ENCODE measurements at places on chromosomes 5 and 9. TPM values are rescaled to one million over a fixed set of nuclear protein-coding genes. Genes with fewer than 3 reads are reported as not detected.
A peak's percentile ranks its signal among the peaks of the same experiment; 100 is the strongest.

GRCh38 chr5:672329-673160 is 20.6 kb downstream of the TPPP start:
- DNase-seq = peak; percentile 35
- H3K27ac ChIP-seq = no peak overlapping the region
- H3K36me3 ChIP-seq = no peaks in the 10 kb centered on the region
- no peaks in the 10 kb centered on the region for H3K4me1 ChIP-seq

- peaks cover 2% of the 10 kb centered on the region for H3K36me3 ChIP-seq
- peak overlapping the region; percentile 54 for H3K4me3 ChIP-seq
Measured at GRCh38 chr9:35079041-35079425, 709 bp downstream of the FANCG start.

DNA sequence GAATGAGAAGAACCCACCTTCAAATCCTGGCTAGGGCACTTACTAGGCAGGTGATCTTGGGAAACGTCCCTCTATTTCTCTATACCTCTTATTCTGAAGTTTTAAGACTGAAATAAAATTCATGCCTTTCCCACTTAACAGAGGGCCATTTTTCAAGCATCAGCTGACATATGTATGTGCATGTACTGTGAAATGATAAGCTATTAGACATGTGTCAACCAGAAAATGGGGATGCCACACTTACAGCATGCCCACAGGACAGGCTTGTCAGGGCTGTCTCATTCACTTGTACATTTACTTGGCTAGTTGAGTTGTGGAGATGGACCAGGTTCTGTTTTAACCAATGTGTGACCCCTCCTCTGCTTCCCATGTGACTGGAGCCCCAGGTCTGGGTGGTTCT is 78.5 kb downstream of the C9orf152 start:
- no peak overlapping the region for H3K27ac ChIP-seq
- no peaks in the 10 kb centered on the region for H3K27me3 ChIP-seq
- no peaks in the 10 kb centered on the region for H3K36me3 ChIP-seq
- H3K4me1 ChIP-seq = peaks cover 42% of the 10 kb centered on the region
- no peak overlapping the region for H3K4me3 ChIP-seq
- no peak for DNase-seq

DNA sequence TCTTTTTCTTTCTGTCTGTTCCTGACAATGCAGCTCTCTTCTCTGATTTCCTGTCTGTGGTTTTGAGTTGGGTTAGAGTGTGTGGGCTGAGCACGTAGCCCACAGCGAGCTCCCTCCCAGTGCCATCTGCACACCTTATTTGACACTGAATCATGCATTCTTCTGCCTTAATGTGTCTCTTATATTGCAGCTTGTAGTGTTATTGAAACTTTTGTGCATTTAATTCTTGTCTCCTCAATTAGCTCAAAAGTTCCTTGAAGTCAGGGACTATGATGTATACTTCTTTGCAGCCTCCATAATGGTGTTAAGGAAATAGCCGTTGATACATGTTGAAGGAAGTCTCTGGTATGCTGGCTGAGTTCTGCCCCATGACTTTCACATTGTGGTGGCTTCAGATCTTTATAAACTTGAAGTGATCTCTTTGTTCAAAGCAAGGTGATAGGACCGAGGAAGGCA is 576.2 kb upstream of the CLINT1 start:
- H3K4me1 ChIP-seq = peaks cover 15% of the 10 kb centered on the region
- DNase-seq = no peak
- H3K27ac ChIP-seq = no peak overlapping the region
- no peak overlapping the region for H3K4me3 ChIP-seq
- H3K27me3 ChIP-seq = no peaks in the 10 kb centered on the region

CDHR2 gene
- 0.12 TPM for polyA plus RNA-seq

GRCh38 chr5:95283761-95284571 is 928 bp downstream of the MCTP1 start:
- H3K4me3 ChIP-seq = peak overlapping the region; percentile 52
- peaks cover 14% of the 10 kb centered on the region for H3K4me1 ChIP-seq
- H3K27me3 ChIP-seq = peaks cover 83% of the 10 kb centered on the region
- peak; percentile 29 for DNase-seq

FBXO10 gene
- polyA plus RNA-seq = not detected

DNA sequence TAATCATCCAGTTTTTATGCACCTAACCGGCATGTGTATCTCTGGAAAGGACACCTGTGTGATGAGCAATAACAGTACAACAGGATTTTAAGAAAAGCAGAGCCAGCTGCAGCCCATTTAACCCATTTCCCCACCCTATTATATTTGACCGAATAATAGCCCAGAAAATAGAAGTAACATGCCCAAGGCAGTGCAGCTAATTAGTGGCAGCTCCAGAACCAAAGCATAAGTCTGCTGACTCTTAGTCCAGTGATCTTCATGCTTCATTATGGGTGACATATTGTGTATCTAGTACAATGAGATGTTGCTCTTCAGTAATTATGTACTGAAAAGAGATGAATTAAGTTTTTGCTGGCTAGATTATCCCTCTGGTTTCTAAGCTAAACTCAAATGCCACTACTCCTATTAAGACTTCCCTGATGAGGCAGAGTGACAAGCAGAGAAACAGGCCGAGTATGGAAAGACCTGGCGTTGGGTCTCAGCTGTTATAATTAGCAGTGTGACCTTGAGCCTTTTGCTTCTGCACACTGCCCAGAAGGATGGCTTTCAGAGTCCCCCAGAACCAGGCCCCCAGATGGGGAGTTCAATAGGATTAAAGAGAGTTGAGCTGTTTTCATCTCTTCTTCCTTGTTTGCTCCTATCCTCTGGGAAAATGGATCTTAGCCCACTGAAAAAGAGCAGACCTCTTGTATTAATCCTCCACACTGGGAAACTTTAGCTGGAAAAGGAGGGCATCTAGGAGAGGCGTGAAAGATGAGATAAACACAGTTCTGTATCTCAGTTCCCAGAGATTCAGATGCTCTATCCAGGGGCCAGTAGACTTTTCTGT is 10.8 kb upstream of the C1QTNF3 start:
- H3K27ac ChIP-seq = no peak overlapping the region
- H3K4me3 ChIP-seq = no peak overlapping the region
- H3K4me1 ChIP-seq = peaks cover under 1% of the 10 kb centered on the region
- H3K27me3 ChIP-seq = no peaks in the 10 kb centered on the region

DNA sequence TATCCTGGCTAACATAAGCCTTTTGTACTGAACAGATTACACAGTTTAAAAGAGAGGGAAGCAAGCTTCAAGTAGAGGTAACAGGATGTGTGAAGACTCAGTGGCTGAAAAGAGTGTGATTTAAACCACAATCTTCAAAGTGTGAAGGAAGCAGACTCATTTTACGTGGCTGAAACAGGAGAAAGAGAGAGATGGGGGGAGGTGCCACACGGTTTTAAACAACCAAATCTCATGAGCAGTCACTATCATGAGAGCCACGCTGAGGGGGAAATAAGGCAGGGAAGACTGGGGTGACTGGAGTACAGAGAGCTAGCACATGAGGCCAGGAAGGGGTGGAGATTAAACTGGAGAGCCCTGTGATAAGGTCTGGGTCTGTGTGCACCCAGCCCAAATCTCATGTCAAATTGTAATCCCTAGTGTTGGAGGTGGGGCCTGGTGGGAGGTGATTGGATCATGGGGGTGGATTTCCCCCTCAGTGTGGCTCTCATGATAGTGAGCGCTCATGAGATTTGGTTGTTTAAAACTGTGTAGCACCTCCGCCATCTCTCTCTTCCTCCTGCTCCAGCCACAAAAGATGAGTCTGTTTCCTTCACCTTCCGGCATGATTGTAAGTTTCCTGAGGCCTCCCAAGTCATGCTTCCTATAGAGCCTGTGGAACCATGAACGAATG is 318.6 kb upstream of the CD180 start:
- no peaks in the 10 kb centered on the region for H3K36me3 ChIP-seq
- no peak for DNase-seq
- H3K27ac ChIP-seq = no peak overlapping the region
- H3K4me3 ChIP-seq = no peak overlapping the region

GRCh38 chr9:123656565-123656964 is 273.4 kb downstream of the DENND1A start:
- no peaks in the 10 kb centered on the region for H3K27me3 ChIP-seq
- H3K4me1 ChIP-seq = no peaks in the 10 kb centered on the region
- H3K4me3 ChIP-seq = no peak overlapping the region
- H3K36me3 ChIP-seq = peaks cover 27% of the 10 kb centered on the region
- DNase-seq = no peak
- H3K27ac ChIP-seq = no peak overlapping the region

- no peaks in the 10 kb centered on the region for H3K36me3 ChIP-seq
- peak; percentile 30 for DNase-seq
- H3K4me3 ChIP-seq = peak overlapping the region; percentile 93
Measured at GRCh38 chr9:99825172-99826046, 3.7 kb downstream of the NR4A3 start.

DNA sequence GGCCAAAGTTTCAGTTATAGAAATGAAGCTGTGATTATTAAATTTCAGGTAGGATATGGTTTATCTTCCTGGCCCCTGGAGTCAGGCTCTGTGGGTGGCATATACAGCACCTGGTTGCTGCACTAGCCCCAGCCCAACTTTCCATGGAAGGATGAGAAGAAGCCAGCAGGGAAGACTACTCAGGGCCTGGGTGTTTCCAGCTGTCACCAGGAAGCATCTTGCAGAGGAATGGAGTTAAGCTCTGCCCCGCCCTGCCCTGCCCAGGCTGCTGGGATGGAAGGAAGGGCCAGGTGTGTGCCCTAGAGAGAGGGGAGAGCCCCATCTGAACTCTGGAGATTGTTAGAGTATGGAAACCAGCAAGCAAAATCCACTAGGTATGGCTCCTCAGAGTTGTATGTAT is 42.8 kb upstream of the FAT2 start:
- no peak overlapping the region for H3K4me3 ChIP-seq
- H3K27ac ChIP-seq = no peak overlapping the region
- no peak for DNase-seq
- H3K4me1 ChIP-seq = peaks cover 6% of the 10 kb centered on the region

DNA sequence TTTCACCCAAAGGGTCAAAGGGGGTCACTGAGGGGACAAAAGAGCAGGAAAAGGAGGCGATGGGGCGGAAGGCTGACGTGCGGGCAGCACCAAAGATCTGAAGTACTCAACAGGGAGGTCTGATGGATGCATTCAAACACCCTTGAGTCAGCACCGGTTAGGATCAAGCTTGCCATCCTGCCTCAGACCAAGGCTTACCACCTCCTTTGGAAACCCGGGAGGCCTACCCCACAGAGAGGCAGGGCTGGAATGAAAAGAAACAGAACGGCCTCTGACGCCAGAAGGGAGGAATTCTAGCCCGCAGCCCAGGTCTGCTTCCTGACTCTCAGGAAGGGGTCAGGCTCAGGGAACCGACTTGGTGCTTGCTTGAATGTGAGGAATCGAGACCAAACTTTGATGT is 125.6 kb downstream of the PAPPA start:
- no peaks in the 10 kb centered on the region for H3K27me3 ChIP-seq
- no peak overlapping the region for H3K4me3 ChIP-seq
- no peak for DNase-seq

DNA sequence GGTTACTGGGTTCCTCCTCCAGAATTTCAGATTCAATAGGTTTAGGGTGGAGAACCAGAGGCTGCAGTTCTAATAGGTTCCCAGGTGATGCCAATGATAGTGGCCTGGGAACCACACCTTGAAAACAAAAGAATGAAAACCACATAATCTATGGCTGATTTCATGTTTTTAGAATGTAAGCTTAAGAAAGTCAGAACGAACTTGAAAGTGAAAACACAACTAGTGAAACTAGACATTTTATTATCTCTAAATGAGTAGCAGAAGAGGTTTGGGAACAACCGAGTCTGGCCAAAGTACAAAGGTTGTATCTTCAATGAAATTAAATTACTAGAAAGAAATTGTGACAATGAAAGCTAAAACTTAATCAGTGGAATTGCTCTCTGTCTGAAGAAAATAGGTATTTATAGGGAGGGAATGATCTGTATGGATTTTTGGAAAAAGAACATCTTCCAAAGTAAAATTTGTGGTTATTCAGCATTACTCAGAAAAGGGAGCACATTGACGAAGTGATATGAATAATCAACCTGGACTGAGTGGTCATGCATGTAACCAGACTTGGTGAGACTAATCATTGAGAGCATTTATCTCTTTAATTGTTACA is 24.9 kb upstream of the CEP120 start:
- H3K27ac ChIP-seq = no peak overlapping the region
- DNase-seq = no peak
- no peaks in the 10 kb centered on the region for H3K36me3 ChIP-seq
- H3K4me3 ChIP-seq = no peak overlapping the region
- H3K27me3 ChIP-seq = no peaks in the 10 kb centered on the region

GRCh38 chr5:113047234-113047633 is 70.6 kb downstream of the DCP2 start:
- no peak overlapping the region for H3K4me3 ChIP-seq
- peak; percentile 43 for DNase-seq
- no peaks in the 10 kb centered on the region for H3K27me3 ChIP-seq
- H3K4me1 ChIP-seq = peaks cover 37% of the 10 kb centered on the region
- H3K27ac ChIP-seq = peak overlapping the region; percentile 90

GRCh38 chr5:168346417-168346816 is 55.0 kb downstream of the WWC1 start:
- H3K27me3 ChIP-seq = no peaks in the 10 kb centered on the region
- no peak for DNase-seq
- no peaks in the 10 kb centered on the region for H3K4me1 ChIP-seq
- no peaks in the 10 kb centered on the region for H3K36me3 ChIP-seq
- no peak overlapping the region for H3K4me3 ChIP-seq

ARAP3 gene
- polyA plus RNA-seq = 2.2 TPM

- no peaks in the 10 kb centered on the region for H3K36me3 ChIP-seq
- DNase-seq = no peak
- peaks cover 46% of the 10 kb centered on the region for H3K27me3 ChIP-seq
Measured at GRCh38 chr5:77210091-77210963, at the start of gene PDE8B. Gene PDE8B, plus strand, starts transcription at chr5:77210680. Its CDS starts 246 bp downstream, at chr5:77210926.

DNA sequence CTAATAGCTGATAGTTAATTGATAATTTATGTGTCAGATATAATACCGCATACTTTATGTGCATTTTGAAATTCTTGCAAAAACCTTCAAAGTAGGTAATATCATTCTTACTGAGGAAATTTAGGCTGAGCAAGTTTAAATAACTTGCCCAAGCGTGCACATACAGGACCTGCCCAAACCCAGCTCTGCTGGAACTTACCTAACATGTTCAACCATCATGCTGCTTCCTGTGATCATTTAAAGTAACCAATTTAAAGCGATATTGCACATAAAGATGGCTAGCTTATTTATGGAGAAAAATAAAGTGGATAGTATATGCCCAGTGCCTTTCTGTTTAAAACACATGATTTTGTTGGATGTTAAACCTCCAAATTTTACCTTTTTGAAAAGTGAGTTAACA is 4.3 kb downstream of the FAM174A start:
- H3K36me3 ChIP-seq = no peaks in the 10 kb centered on the region
- H3K4me3 ChIP-seq = no peak overlapping the region
- H3K27me3 ChIP-seq = no peaks in the 10 kb centered on the region
- peaks cover 24% of the 10 kb centered on the region for H3K4me1 ChIP-seq

- H3K4me1 ChIP-seq = peaks cover 22% of the 10 kb centered on the region
- DNase-seq = peak; percentile 81
- peak overlapping the region; percentile 92 for H3K4me3 ChIP-seq
- H3K36me3 ChIP-seq = no peaks in the 10 kb centered on the region
- no peaks in the 10 kb centered on the region for H3K27me3 ChIP-seq
Measured at GRCh38 chr9:6759185-6759977, 1.6 kb downstream of the KDM4C start.

PSAT1 gene
- polyA plus RNA-seq = not detected

Data from CD14-positive monocyte (primary cell).